Temporal lobe (tissue), 4 donors: ENCODE measurements at places on chromosomes 3 and 15. TPM values are rescaled to one million over a fixed set of nuclear protein-coding genes. Genes with fewer than 3 reads are reported as not detected.

Gene MAP2K5
- 12.3 TPM for total RNA-seq

Gene SCG5
- 101 TPM for total RNA-seq

Gene GOLGA8S
- under 0.01 TPM for total RNA-seq

Gene BCL2A1
- 0.49 TPM for total RNA-seq

Gene MORC1
- total RNA-seq, result under 0.01 TPM

Gene SPSB4
- 7.6 TPM for total RNA-seq

Gene SLC6A1
- 54.6 TPM for total RNA-seq

Gene ALS2CL
- total RNA-seq, result 1.5 TPM

Gene SLC22A14
- total RNA-seq, result 0.25 TPM

Gene GOLGA6L7
- not detected for total RNA-seq

Gene EPHB3
- total RNA-seq, result 3.7 TPM

Gene KCNH8
- total RNA-seq, result 6.6 TPM

Gene ARIH2
- total RNA-seq, result 63.7 TPM

Gene RTP3
- not detected for total RNA-seq

Gene PP2D1
- total RNA-seq, result not detected

Gene MKRN3
- total RNA-seq, result 13.5 TPM

Gene C3orf22
- not detected for total RNA-seq

Gene CFAP100
- 2.5 TPM for total RNA-seq

Gene XCR1
- not detected for total RNA-seq

Gene OR5K2
- not detected for total RNA-seq

Gene C3orf85
- not detected for total RNA-seq

Gene P2RY12
- total RNA-seq, result 15.0 TPM

Gene RAF1
- total RNA-seq, result 126 TPM

Gene ADAMTS17
- total RNA-seq, result 6.1 TPM

Gene ANKUB1
- total RNA-seq, result 0.25 TPM

Gene CYP8B1
- not detected for total RNA-seq

Gene ACTC1
- total RNA-seq, result 0.25 TPM

Gene LDHAL6B
- total RNA-seq, result not detected

Gene VPS13C
- 89.0 TPM for total RNA-seq

Gene RASA2
- 25.6 TPM for total RNA-seq

Gene NANOGP8
- 0.25 TPM for total RNA-seq

Gene USP50
- total RNA-seq, result 0.25 TPM

Gene CRYBG3
- 4.9 TPM for total RNA-seq

Gene ITPKA
- 1.2 TPM for total RNA-seq

Gene ABHD14A
- total RNA-seq, result 11.6 TPM

Gene SEMA3G
- 3.7 TPM for total RNA-seq

Gene WDR93
- total RNA-seq, result 0.25 TPM

Gene APOD
- total RNA-seq, result 7.4 TPM

Gene LOXL1
- total RNA-seq, result 3.0 TPM

Gene SLC9C1
- 0.25 TPM for total RNA-seq
